ENCODE measurements at places on chromosomes 4 and X. TPM values are rescaled to one million over a fixed set of nuclear protein-coding genes. Genes with fewer than 3 reads are reported as not detected.

HSPA4L gene
- total RNA-seq: 5.5 TPM

BANK1 gene
- not detected for total RNA-seq

DNA sequence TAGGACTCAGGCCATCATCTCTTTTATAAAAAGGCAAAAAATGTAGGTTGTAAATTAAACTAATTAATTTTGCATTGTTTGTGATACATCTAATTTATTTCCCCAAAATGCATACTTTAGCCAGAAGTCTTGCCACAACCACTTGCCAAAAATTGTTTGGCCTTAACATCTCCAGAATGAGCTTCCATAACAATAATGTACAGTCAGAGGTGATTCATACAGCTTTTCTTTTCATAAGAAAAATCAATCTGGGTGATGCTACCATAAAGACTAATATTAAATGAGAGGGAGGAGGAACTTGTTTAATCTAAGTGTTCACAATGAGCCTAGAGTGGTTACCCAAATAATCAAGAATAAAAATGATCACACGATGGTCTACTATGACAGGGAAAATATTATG is 59.3 kb downstream of the AMMECR1 start:
- DNase-seq: no peak

PPP2R2C gene
- not detected for total RNA-seq

- no peak for DNase-seq
These were observed 195.1 kb upstream of the VCX start for GRCh38 chrX:7647831-7648230.

USP38 gene
- 10.7 TPM for total RNA-seq

MAML3 gene
- 2.9 TPM for total RNA-seq

- DNase-seq: no peak
These were observed 1522.9 kb downstream of the PCDH18 start for GRCh38 chr4:136009258-136009832.
